Right forelimb (tissue), 1 donor: ENCODE measurements at places on chromosomes 1 and 21.
A peak's percentile ranks its signal among the peaks of the same experiment; 100 is the strongest.

- no peak for DNase-seq
Observed at GRCh38 chr1:11455967-11456570, 22.9 kb upstream of the DISP3 start.

GRCh38 chr1:83799594-83799993, 199.3 kb downstream of the TTLL7 start:
- no peak for DNase-seq

GRCh38 chr1:99538618-99538956, 107.3 kb upstream of the PALMD start:
- no peak for DNase-seq

DNA sequence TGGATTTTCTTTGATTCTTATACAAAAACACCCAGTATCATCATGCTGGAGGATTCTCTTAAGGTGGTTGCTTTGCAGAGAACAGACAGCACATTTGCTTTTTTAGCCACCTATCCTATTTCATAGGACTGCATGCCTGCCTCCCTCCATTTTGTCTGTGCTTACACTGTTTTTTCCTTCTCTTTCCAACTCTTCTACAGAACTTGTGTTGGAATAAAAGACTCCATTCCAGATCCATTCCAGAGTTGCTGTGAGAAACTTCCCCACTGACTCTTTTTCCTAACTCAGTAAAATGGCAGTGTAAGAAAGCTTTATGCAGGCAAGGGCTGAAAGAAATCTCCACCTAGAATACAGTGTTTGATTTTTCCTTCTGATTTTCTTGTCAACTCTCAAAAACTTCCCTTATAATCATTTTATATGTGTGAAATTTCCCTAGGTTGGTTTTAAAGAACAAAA, 5.2 kb upstream of the ARID1A start:
- DNase-seq, result no peak

- no peak for DNase-seq
Observed at GRCh38 chr1:100449477-100449876, 88.5 kb upstream of the GPR88 start.

DNA sequence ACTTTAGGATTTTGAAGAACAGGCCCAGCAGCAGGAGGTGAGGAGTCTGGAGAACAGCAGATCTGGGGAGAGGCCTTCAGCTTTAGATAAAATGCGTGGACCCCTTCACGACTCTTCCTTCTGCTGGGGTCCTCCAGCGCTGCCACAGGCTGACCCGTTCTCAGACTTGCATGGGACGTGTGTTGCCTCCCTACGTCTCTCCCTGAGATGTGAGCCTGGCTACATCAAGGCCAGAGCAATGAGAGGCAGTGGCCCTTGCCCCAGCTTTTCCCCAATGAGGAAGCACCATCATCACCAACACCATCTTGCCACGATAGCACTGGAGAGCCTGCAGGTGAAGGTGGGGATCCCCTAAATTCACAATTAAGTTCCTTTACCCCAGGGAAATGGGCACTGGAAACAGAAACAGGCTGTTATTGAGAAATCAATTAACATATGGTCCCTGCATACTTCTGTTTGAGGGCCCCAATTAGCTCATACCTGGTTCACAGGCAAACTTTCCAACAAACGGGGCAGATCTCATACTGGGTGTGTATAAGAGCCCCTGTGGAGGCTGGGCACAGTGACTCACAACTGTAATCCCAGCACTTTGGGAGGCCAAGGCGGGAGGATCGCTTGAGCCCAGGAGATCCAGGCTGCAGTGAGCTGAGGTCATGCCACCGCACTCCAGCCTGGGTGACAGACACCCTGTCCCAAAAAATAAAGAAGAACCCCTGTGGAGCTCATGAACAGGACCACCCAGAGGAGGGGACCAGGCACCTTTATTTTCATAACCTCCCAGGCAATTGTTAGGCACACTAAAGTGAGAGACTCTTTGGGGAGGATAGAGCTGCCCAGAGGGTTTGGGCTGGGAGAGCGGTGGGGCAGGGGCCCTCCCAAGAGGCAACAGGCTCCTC, 12.1 kb upstream of the ADAMTSL4 start:
- DNase-seq, result no peak

GRCh38 chr1:83999316-83999819, 436 bp upstream of the TTLL7 start:
- no peak for DNase-seq

GRCh38 chr1:91736715-91737615, 149.0 kb downstream of the TGFBR3 start:
- no peak for DNase-seq

GRCh38 chr21:46191257-46191685, 7.0 kb upstream of the SPATC1L start:
- DNase-seq, result peak; percentile 37

GRCh38 chr1:201989354-201990128, 7.1 kb downstream of the RNPEP start:
- DNase-seq, result no peak

DNA sequence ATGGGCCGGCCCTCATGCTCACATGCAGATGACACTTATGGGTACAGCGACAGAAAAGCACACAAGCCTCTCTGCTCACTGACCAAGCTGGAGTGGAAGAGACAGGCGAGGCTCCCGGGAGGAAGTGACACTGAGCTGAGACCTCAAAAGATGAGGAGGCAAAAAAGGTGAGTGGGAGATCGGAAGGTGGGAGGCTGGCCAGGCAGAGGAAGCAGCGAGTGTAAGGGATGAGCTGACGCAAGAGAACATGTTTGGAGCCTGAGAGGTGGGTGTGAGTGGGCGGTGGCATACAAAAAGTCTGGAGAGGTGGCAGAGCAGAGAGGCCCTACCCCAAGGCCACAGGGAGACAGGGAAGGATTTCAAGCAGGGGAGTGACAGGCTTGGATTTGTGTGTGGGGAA, 18.2 kb upstream of the CDCP2 start:
- no peak for DNase-seq

GRCh38 chr1:226872437-226872836, 2.0 kb downstream of the PSEN2 start:
- DNase-seq, result no peak

GRCh38 chr21:34801519-34802132, 132.8 kb downstream of the CLIC6 start:
- DNase-seq, result no peak

- DNase-seq, result no peak
Observed at GRCh38 chr1:73511038-73511437, 686.9 kb downstream of the LRRIQ3 start.

DNA sequence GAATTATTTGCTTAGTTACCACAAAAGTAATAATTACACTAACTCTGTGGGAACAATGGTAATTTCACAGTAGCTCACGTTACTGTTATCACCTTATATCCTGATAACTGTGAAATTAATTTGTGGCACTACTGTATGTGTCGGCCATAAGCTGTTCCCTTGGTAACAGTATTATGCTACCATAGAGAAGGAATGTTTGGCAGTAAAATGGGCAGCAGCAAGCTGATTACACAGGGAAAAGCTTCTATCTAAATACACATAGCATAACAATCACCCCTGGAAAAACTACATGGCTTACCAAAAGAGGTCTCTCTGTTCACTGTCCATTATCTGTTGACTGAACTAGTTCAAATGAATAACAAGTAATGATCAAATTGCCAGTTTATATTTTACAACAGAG, 124.1 kb downstream of the DPYD start:
- no peak for DNase-seq
